ENCODE measurements at places on chromosomes 2 and 18.
A peak's percentile ranks its signal among the peaks of the same experiment; 100 is the strongest.

- no peak for DNase-seq
These were observed 18.4 kb upstream of the PIK3C3 start for GRCh38 chr18:41936471-41937134.

DNA sequence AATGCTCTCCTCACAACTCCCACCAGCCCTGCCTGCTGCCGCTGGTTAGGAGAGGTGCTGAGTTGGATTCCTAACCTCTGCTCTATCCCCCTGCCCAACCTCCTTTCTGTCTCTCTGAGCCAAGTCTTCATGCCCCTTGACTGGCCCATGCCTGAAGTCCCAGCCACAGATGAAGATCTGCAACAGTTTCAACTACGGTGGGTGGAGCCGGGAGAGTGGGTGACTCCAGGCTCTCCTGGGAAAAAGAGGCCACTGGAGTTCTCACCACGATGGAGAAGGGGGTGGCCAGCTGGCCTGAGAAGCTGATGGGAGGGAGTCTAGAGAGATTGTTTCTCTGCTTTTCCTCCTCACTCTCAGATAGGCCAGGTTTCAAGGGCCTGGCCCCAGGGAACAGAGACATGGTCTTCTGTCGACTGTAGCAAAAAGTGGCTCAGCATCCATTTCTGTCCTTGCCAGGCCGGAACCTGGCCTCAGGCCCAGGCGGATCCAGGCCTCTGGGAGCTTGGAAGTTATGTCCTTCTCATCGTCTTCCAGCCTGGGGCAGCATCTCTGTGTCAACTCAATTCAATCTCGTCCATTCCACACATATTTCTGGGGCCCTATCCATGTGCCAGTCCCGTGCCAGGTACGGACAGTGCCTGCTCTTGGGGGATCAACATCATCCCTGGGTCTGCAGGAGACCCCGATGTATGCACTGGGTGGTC lies 75.3 kb downstream of the INHBB start:
- no peak for DNase-seq

DNA sequence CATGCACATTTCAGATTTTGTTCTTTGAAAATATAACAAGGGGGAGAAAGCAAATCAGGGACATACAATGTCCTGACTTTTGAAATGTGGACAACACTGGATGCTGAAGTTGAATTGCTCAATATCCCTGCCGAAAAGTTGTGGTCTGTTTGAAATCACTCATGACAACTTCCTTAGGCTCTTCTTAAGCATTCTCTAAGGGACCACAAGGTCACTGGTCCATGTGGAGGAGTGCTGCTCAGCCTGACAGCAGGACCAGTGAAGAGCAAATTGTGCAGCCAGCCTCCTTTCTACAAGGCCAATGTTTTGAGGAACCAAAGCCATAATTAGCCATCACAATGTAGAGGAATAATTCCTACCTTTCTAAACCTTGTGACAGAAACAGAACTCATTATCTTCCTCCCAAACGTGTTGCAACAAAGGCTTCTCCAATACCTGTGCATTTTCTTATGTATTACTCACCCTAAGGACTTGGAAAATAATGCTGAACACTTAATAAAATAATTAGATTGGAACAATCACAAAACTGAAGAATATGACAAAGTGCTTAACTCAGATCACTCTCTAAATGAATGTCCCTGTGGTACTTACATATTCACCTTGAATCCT lies 1477.6 kb upstream of the NXPH2 start:
- no peak for DNase-seq

GRCh38 chr2:230798769-230799399 lies 65.9 kb upstream of the ITM2C start:
- DNase-seq: peak; percentile 30

GRCh38 chr2:237280229-237280628 lies 133.7 kb downstream of the COL6A3 start:
- no peak for DNase-seq

- no peak for DNase-seq
These were observed 35.8 kb upstream of the CACNB4 start for GRCh38 chr2:152134488-152135280.

DNA sequence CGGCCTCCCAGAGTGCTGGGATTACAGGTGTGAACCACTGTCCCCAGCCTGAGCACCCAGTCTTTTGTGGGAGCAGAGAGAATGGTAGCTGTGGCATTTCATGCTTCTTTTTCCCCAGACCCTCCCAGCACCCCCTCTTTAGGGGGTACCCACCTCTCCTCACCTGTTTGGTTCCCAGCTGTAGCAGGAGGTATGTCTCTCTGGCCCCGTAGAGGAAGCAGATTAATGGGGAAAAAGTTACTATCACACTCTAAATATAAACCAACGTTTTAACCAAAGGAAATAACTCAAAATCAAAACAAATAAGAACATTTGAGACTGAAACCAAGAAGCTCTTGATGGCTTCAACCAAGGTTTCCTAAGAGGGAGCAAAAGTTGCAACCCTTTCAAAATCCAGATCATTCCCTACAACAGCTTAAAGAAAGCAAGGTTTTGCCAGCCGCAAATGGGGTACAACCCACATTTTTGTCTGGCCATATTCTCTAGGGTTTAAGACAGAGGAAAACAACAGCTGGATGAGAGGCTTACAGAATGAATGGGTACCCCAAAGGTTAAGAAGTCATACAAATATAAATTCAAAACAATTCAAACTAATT lies 8.0 kb downstream of the RNF125 start:
- no peak for DNase-seq

GRCh38 chr2:8676921-8677645 lies 4.8 kb upstream of the ID2 start:
- DNase-seq: peak; percentile 41

DNA sequence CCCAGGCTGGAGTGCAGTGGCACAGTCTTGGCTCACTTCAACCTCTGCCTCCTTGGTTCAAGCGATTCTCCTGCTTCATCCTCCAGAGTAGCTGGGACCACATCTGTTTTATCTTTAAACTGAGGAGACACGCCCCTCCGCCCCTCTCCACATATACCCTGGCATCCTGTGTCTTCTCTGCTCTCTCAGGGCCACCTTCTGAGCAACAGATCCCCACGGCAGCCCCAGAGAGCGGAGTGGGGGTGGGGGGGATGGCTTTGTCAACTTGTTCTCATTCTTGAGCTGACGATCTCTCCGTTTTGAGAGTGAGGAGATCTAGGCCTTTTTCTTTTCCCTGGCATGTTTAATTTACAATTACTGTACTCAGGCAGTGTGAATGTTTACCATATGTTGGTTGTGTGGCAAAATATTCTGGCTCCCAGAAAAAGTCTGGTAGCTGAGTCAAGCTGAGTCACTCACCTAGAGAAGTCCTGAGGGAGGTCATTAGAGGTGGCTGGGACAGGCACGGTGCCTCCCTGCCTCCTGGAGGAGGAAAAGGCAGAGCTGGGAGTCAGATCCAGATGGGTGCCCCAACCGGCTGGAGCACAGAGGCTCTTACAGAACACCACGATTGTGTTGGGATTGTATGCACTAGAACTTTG lies 19.5 kb upstream of the ID2 start:
- DNase-seq: no peak

DNA sequence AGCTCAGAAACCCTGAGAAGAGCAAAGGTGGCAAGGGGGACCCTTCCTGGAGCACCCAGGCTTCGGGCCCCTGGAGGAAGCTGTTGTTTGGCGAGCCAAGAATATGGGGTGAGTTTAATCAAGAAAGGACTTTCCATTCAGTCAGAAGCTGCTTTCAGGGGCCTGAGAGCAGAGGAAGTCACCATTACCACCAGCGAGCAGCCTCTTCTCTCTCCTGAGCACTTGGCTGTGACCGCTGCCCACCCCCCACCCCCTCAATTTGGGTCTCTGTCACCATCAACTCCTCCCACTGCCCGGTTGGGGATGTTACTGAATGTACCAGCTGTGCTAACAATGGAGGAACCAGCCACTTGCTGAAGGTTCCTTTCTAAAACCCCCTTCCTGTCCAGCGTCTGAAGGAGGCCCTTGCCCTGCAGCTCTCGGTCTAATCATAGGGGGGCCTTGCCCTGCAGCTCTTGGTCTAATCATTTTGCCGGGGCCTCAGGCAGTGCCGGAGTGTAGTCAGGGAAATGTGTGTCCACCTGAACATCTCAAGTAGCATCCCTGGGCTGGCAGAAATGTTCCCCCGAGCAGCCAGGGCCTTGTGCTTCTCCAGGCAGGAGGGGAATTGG lies 943 bp downstream of the INPP5D start:
- no peak for DNase-seq

DNA sequence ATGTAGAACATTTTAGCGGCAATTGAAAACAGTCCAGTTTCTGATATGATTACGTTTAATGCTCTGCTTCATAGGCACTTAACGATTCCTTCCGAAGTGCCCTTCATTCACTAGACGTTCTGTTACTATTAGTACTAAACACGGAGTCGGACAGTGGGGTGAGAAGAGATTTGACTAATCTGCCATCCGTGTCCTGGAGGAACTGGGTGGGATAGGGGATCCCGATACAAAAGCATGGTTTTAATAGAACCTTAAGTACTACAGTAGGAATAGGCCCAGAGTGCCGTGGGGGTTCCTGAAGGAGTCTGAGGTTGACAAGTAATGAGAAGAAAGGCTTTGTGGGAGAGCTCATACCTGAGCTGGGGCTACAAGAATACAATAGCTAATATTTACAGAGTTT lies 631 bp downstream of the MORN2 start:
- peak; percentile 15 for DNase-seq

GRCh38 chr2:207504513-207505170 lies 25.1 kb upstream of the CREB1 start:
- DNase-seq: no peak

GRCh38 chr18:9417073-9417851 lies 58.1 kb upstream of the RALBP1 start:
- peak; percentile 55 for DNase-seq

- no peak for DNase-seq
These were observed 85.9 kb downstream of the HRH4 start for GRCh38 chr18:24546307-24546706.

- no peak for DNase-seq
These were observed 105.1 kb downstream of the DYSF start for GRCh38 chr2:71558300-71559051.

- no peak for DNase-seq
These were observed 17.5 kb downstream of the DNAJC10 start for GRCh38 chr2:182733572-182733971.

DNA sequence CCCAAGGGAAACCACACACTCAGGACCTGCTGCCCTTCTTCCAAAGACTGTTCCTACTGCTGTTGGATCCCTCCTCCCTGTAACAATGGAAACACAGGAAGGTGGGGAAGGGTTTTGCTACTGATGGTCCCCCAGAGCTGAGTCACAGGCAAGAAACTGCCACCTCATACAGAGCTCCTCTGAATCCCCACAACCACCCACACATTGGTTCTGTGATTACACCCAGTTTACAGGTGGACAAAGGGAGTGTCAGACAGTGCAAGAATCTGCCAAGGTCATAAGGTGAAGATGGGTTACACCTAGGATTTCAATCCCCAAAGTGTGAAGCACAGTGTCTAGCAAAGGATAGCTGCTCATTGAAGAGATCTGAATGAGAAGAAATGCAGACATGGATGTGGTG lies 141.7 kb upstream of the LMAN1 start:
- DNase-seq: no peak

DNA sequence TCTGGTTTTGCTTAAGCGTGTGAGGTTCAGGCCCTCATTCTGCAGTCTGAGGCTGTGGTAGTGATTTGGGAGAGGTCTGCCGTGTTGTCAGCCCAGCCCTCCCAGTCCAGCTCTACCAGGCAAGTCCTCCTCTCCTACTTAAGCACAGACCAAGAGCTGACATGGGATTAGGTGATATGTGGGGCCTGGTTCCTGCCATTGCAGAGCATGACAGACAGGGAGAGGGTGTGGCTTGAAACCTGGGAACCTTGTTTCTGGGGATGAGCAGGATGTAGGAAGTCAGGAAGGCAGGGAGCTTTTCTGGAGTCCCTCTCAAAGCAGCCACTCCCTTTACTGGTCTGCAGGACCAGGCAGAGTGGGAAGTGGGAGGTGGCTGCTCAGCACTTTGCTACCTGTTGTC lies 38.6 kb downstream of the PTPRM start:
- no peak for DNase-seq

- no peak for DNase-seq
These were observed 26.7 kb downstream of the STARD6 start for GRCh38 chr18:54330768-54331548.

DNA sequence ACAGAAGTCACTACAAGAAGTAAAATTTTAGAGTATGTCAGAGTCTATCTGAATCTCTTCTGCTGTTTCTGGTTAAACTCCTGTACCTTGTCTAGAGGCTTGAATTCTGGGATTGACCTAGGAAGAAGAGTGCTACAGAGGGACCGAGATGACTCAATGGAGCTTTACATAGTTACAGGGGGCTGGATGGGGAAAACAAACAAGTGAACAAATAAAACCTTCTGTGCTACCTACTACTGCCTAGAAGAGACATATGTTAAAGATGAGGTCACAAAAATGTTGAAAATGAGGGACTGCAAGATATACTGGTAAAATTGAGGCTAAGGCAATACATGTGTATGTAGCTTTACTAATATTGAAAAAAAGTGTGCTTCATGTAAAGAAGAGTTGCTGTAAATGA lies 265.4 kb upstream of the TFPI start:
- DNase-seq: no peak

DNA sequence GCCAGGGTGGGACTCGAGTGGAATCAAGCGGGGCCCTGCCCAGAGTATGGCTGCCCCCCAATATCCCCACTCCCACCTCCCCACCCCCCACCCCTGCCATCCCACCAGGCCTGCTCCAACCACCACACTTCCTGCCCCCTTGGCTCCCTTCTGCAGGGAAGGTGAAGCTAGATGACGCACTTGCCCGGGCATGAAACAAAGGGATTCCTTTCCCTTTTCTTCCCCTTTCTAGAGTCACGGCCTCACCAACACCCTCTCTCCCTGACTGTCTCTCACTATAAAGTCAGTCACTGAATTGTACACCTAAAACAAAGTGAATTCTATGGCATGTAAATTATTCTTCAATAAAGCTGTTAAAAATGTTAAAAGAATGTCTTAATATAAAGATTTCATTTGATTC lies 16.0 kb downstream of the ZBTB7C start:
- no peak for DNase-seq

DNA sequence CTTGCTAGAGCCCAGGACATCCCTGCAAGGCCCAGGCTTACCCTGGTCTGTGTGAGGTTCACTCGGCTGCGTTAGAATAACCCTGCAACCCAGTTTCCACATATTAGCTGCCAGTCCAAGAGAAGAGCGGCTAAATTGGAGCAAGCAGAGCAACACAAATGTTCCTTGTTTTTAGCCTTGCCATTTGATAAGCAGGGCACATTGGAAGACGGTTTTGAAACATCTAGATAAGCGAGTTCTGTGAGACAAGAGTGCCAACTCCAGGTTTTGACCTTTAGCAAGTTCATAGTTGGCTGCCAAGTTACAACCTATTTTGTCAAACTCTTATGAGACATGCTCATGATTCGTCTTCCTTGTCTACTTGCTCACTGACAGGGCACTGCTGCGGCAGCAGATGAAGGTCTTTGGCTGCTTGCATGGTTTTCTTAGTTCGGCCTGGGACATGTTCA lies 23.5 kb downstream of the DPP4 start:
- no peak for DNase-seq

All from NCI-H345 (cell line).